G401 (cell line): ENCODE measurements at places on chromosomes 7 and 10. TPM values are rescaled to one million over a fixed set of nuclear protein-coding genes. Genes with fewer than 3 reads are reported as not detected.

GRCh38 chr7:2173189-2173827 is 59.4 kb downstream of the MAD1L1 start:
- DNase-seq = no peak

DNA sequence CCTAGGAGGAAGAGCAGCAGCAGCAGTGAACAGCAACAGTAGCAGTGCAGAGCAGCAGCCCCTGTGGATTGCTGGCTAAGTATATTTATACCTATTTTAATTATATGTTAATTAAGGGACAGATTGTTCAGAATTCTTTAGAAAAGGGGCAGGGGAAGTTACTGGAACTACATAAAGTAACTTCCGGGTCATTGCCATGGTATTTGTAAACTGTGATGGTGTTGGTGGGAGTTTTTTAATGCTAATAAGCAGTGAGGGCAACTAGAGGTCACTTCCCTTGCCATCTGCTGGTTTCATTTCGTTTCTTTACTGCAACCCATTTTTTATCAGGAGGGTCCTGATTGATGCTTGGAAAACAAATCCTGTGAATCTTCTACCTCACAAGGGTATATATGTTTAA is 229.8 kb upstream of the PODXL start:
- no peak for DNase-seq

- no peak for DNase-seq
Measured at GRCh38 chr7:116895849-116896248, 33.5 kb downstream of the CAPZA2 start.

DNA sequence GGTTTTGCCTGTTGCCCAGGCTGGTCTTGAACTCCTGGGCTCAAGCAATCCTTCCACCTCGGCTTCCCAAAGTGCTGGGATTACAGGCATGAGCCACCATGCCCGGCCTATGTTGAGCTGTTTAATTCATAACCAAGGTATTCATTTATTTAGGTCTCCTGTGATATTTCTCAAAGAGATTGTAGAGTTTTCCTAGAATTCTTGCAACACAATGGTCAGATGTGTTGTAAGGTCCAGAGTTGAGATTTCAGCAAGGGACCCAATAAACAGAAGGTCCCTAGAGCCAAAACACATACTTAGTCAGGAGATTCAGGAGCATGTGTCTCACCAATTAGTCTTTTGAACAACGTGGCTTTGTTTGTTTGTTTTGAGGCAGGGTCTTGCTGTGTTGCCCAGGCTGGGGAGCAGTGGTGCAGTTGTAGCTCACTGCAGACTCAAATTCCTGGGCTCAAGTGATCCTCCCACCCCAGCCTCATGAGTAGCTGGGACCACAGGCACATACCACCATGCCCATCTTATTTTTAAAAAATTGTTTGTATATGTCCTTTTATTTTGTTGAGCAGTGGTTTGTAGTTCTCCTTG is 321.3 kb upstream of the GALNT17 start:
- no peak for DNase-seq

DNA sequence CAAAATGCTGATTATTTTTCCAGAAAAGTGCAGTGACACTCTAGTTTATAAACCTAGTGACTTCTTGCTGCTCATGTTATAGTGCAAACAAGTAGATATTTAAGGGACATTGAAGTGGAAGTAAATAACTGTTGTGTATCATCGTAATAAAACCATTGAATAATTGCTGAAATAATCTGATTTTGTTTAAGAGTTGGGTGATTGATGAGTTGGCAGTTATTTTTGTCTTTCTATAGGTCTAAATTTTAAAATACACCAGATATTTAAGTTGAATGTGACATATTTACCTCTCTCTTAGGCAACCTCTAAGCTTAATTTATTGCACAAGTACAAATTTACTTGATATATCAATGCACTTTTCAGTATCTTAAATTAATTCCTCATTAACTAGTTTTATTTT is 192.9 kb downstream of the TSPAN12 start:
- DNase-seq = no peak

DNA sequence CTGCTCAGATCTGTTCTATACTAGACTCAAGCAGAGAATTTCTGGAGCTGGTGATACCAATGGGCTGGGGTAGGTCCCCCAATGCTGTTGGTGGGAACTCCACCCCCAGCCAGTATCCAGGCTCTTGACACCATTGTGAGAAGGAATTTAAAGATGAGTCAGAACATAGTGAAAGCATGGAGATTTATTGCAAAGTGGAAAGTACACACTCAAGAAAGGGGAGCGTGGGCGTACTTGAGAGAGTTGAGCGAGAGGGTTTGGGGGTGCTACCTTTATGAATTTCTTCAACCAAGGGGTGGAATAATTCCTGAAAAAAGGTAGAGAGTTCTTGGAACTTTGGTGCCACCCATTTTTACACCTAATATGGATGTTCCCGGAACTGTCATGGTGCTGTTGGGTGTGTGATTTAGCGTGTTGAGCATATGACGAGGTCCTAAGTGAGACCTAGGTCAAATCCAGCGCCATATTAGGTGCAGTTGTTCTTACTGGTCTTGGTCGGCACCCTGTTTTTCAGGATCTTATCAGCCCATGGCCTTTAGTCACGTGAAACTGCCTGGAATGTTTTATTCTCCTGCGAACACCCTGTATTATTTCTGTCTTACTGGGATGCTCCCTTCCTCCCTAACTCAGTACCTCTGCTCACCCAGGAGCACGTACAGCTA is 122.0 kb upstream of the AHR start:
- no peak for DNase-seq

DNA sequence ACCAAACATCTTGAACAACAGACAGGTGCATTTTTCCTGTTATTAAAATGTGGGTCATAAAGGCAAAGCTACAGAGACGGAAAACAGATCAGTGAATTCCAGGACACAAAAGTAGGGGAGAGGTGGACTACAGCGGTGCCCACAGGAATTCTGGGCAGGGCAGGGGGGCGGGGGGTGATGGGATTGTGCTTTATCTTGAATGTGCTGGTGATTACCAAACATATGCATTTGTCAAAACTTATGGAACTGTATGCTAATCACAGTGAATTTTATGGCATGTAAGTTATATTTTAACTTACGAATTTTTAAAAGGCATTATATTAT is 519.4 kb downstream of the CNTNAP2 start:
- no peak for DNase-seq

DNA sequence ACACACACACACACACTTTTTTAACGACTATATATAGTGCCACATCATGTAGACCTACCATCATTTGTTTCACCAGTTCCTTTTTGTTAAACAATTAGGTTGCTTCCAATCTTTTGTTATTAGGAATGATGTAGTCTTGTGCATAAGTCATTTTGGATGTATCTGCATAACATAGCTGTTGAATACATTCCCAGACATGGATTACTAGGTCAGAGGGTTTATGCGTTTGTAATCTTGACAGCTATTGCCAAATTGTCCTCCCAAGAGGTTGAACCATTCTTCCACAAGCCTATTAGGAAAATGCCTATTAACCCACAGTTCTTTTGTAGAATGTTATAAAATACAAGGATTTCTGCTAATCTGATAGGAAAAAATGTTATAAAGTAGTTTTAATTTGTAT is 87.3 kb downstream of the PALS2 start:
- DNase-seq = no peak

The RBP3 gene
- total RNA-seq = not detected in 2 replicates

The SFTPD gene
- not detected in 2 replicates for total RNA-seq

The FGFBP3 gene
- 248 and 252 TPM in 2 replicates for total RNA-seq
